Stimulated activated CD4-positive, alpha-beta T cell treated with anti-CD3 and anti-CD28 coated beads, Interleukin-4, amount 100 ng/mL, for 24 hours (primary cell): ENCODE measurements at places on chromosomes 1 and 21.

- no peak for DNase-seq
Measured at GRCh38 chr1:167136806-167137205, 42.9 kb downstream of the STYXL2 start.

- DNase-seq = no peak
Measured at GRCh38 chr1:71950579-71950978, 331.8 kb downstream of the NEGR1 start.

- DNase-seq = no peak
Measured at GRCh38 chr1:47478090-47478489, 40.2 kb downstream of the FOXD2 start.

DNA sequence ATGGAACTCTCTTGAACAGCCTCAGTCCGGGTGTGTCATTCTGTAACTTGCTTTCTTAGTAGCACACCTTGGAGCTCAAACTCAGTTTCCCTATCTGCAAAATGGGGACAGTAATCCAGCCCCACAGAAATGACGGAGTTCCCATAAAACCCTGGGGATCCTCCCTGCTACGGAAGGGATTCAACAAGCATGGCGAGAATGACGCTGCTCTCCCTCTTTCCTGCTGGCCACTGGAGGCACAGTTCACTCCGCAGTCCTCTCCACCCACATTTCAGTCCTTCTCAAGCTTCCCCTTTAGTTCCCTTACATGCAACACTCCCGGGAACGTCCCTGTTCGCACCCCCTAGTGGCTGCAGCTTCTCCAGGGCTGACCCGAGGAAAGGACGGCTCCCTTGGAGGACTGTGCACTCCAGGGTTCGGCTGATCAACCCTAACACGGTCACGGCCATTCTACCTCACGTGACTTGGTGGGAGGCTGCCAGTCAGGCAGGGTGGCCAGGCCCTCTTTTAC is 20.6 kb downstream of the RUNX3 start:
- DNase-seq = no peak

DNA sequence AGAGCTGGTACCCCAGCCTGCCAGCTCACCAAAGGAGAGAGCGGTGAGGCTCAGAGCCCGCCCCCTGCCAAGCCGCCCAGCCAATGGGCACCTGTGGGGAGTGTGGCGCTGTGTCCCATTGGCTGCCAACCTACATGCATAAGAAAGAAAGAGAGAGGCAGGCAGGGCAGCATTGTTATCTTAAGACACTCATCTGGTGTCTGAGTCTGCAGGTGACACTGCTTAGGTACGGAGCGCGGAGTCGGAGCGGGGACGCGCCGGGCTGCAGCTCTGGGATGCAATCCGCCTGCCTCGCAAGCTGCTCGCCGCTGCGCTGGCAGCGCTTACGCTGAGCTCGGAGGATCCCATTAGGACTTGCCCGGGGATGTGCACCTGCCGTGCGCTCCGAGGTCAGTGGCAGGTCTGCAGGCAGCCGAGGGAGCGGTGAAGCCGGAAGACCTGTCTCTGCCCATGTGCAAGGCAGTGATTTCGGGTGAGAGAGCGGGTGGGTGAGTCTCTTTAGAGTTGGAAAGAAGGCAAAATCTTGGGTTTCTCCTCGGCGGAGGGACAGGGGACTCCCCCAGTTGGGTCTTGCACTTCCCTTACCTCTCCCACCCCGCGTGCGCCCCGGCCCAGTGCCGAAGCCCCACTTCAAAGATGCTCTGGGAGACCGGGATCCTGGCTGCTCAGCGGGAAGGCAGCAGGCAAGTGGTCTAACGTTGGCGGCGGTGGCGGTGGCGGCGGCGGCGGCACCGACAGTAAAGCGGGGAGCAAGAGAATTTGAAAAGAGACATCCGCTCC is at the start of gene BRINP2:
TSS of gene BRINP2 (plus strand) at position 203 of the 780 bp plus-strand sequence. CDS start 58,919 bp downstream, outside the sequence.
- no peak for DNase-seq

- DNase-seq = no peak
Measured at GRCh38 chr1:218164930-218165700, 120.0 kb upstream of the RRP15 start.

GRCh38 chr1:157517016-157517415 is 35.3 kb downstream of the FCRL5 start:
- DNase-seq = no peak

GRCh38 chr1:4004635-4005430 is 104.8 kb upstream of the C1orf174 start:
- no peak for DNase-seq

GRCh38 chr1:24709791-24710441 is 35.3 kb upstream of the CLIC4 start:
- DNase-seq = no peak

DNA sequence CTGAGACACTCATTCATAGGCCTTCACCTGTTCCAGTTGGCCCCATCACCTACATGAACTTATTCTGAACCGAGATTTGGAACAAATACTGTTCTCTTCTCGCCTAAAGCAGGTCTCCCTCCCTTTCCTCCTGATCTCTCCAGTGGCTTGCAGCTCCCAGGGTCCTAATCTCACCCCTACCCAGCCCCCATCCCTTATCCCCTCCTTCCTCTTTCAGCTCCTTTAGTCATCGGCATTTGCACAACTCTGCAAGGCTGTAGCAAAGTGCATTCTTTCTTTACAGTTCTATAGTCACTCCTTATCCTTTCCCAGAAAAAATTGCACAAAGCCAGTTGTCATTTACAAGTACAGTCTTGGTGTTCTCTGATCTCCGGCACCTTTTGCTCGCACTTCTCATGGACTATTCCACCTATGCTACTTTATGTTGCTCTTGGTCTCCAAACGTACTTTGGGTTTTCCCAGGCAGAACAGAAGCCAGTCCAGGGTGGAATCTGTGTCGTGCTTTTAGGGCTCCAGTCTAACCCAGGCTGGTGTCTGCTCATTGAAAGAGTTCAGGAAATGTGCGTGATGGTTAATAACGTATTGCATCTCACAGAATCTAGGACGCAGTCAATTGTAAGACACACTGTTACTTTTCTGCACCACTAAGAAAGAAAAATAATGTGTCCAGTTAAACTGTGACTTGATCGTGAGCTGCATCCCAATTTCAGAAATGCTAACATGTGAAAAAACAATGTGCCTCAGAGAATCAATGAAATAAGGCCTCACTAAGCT is 965 bp downstream of the ABCA4 start:
- no peak for DNase-seq

DNA sequence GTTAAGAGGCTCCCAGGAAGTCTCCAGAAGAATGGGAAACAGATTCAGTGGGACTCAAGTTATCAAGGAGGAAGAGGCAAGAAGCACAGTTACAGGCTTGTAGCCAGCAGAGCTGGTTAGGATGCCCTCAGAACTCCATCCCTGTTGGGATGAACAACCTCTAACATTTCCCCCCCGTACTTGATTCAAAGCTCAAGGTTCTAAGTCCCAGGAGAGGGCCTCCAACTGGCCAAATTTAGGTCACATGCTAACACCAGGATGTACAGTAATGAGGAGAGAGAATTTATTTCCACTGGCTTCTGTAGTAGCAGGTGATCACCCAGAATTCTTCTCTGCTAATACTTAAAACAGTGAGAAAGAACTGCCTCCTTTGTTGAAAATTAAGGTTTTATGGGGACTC is 22.3 kb upstream of the HSPA13 start:
- DNase-seq = no peak

GRCh38 chr1:109225308-109225707 is 11.6 kb downstream of the SARS1 start:
- DNase-seq = no peak
